ENCODE measurements at places on chromosomes 1 and 21.

GRCh38 chr1:55448261-55448660, 233.1 kb upstream of the USP24 start:
- no peak for DNase-seq

GRCh38 chr1:59290193-59290949, 6.5 kb upstream of the FGGY start:
- no peak for DNase-seq

DNA sequence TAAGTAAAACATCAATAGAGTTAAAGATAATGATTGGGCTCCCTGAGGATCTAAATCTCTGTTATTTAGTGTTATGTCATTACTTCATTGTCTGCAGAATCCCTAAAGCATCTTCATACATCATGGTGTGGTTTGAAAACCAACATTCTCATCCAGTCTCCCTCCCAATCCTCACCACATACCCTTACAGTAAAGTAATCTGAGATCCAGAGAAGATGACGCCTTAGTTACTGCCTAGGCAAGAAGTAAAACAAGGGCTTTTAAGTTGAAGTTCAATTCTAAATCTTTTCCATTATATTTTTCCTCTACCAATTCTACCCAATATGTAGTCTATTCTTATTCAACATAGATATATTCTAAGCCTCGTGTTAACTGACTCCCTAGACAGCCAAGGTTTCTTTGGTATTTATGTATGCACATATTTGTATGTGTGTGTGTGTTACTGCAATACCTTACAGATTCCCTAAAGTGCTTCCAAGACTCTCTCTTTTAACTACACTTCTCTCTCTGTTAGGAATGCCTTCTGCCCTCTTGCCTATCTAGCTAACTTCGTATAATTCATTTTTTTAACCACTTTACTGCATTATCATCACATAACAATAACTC, 17.3 kb downstream of the DPH5 start:
- no peak for DNase-seq

DNA sequence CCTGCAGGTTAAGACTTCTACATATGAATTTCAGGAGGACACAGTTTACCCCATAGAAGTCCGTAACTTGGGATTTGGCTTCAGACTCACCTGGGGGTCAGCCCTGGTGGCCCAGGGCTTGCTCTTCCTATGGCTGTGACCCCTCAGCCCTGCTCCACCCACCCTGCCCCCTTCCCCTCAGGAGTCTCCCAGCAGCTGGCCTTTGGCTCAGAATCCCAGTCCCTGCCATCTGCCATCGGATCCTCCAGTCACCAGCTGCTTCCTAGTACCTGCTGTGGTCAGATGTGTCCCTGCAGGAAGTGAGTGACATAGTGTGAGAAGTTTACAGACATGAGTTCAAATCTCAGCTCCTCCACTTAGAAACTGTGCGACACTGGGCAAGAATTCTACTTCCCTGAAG, 332.6 kb downstream of the NPHP4 start:
- DNase-seq, result no peak

DNA sequence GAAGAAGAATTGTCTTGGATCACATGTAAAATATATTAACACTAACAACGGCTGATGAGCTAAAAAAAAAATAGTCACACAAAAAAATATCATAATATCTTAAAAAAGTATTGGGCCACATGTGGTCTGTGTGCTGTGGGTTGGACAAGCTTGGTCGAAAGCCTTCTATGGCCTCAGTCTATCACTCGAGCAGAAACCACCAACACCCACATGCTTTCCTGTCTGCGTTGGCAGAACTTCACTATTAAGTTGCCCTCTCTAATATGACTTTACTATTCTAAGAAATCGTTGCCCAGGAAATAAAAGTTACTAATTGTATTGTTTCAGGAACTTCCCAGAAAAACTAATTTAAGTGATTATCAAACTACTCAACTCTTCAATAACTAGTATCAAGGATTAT, 28.2 kb upstream of the ETS2 start:
- peak; percentile 34 for DNase-seq

DNA sequence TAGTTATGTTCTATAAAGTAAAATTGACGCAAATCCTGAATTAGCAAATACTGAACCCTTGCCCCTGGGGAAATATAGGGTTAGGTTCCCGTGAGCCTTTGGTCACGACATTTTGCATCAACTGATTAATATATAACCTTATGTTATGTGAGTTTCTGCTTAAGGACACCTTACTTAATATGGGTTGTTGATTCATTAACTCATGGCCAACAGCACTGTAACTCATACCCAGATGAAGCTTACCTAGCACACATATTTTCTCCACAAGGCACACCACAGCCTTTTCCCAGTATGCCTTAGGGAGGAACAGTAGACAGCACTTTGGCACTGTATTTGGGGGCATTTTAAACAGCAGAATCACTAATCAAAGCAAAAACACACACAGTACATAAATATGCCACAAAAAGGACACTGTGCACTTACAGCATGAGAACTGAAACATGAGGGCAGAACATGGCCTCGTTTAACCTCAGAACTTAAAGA, 15.1 kb downstream of the INAVA start:
- DNase-seq, result no peak

DNA sequence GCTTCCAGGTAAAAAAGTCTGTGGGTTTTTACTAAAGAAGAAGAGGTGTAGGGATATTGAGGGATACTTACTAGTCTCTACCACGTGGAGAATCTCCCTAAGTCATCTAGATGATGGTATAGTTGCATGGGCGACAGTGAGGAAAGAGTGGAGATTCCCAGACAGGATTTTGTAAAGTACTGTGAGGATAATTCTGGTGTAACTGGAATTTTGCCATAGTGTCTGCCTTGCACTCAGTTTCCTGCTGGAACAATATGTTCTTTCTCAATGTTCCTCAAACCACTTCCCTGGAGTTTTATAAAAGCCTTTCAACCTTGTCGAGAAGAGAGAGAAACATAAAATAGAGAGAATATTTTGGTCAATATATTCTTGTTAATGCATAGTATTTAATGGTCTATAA, 95.1 kb upstream of the WLS start:
- no peak for DNase-seq

GRCh38 chr1:29664711-29665110, 428.4 kb downstream of the PTPRU start:
- DNase-seq, result no peak

DNA sequence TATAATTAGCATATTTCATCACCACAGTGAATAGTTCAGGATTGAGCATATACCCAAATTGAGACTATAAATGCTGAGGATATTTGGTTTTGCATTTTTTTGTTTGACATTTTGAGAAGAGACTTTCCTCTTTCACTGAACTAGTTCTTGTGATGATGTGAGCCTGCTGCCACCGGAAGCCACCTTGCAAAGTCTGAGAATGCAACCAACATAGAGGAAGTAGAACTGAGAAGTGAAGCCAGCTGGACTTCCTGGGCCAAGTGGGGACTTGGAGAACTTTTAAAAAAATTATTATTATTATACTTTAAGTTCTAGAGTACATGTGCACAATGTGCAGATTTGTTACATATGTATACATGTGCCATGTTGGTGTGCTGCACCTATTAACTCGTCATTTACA, 102.3 kb downstream of the RPE65 start:
- no peak for DNase-seq

DNA sequence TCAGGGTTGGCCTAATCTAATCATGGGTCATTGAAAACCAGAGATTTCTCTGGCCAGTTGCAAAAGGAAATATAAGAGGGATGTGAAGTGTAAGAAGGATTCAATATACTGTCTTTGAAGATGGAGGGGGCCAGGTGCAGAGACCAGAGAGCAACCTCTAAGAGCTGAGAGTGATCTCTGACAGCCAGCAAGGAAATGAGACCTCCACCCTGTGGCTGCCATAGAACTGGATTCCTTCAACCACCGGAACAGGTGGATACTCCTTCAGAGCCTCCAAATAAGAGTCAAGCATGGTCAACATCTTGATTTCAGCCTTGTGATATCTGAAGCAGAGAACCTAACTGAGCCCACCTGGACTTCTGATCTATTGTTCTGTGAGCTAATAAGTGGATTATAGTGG, 128.4 kb downstream of the CYYR1 start:
- no peak for DNase-seq

GRCh38 chr1:56639211-56639610, 5.9 kb upstream of the PRKAA2 start:
- DNase-seq, result no peak

- no peak for DNase-seq
Observed at GRCh38 chr1:91895832-91896556, 10.0 kb upstream of the TGFBR3 start.

- peak; percentile 60 for DNase-seq
Observed at GRCh38 chr1:109498161-109498801, 4.4 kb downstream of the CYB561D1 start.

DNA sequence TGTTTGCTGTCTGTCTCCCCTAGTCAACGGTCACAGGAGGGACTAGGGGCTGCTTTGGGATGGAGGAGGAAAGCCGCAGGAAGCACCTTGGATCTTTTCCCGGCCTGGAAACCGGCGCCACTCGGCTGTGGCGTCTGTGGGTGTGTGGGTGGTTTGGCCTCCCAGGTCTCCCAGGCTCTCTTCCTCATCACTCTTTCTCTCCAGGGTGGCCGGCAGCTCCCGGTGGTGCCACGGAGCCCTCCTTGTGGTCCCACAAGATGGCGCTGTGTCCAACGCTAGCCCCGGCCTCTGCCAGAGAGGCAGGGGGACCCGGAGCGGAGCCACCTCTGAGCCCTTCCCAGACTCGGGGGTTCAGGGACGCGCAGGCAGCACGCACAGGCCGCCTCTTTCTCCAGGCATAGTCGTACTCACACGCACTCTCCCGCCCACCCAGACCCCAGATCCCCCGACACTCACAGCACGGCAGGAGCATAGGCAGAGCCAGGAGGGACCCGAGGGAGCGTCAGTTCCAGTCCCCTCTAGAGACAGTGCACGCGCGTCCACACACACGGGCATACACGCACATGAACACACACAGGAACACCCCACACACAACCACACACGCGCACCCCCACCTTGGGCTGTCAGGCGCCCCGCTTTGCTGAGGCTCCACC, 31.2 kb downstream of the CDCP2 start:
- peak; percentile 84 for DNase-seq

DNA sequence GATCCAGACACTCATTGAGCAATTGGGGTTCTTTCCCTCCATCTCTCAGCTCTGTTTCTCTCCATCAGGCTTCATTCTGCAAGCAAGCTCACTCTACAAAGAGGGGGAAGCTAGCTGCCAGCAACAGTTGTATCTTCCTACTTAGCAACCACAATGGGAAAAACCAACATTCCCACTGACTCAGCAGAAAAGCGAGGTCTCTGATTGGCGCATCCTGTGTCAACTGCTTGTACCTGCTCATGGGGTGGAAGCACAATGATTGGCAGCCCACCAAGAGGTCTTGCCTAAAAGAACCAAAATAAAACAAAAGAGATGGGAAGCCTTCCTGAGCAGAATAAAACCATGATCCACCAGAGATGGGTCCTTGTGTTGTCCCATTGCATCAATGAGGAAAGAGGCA, 4.0 kb upstream of the CDA start:
- DNase-seq, result no peak

GRCh38 chr1:183125279-183125999, 60.6 kb upstream of the LAMC2 start:
- no peak for DNase-seq

DNA sequence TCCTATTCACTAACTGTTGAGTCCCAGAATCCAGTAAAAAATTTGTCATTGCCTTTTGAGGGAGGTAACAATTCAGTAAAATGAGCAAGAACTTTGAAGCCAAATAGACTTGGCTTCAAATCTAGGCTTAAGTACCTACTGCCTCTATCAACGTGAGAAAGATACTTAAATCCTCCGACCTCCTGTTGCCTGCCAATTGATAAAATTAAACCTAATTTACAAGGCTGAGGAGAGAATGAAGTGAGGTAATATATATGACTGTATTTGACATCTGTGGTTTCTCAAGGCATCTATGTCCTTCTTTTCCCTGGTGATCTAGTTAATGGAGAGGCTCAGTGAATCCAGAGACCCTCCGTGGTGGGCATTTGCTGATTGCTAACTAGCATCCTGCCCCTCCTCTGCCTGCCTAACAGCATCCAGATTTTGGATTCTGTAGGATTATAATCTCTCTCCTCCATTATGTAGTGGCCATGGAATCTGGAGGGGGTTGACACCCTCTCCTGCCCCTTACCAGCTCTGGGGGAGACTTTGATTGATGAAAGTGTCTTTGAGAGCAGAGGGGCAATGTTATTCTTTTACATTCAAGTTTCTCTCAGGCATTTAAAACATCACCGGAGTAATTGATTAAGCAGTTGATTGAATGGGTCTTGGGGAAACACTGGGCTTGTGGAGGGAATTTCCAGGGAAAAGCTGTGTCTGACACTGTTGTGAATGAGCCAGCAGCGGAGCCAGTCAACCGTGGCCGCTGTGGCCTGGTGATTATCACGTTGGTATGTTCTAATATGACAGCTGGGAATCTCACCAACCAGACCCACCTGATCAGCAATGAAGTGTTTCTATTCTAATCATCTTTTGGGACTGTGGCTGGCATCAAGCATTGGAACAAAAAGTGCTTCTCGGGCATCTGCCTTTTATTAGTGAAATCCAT, 140.7 kb upstream of the FAM78B start:
- DNase-seq, result no peak

- no peak for DNase-seq
Observed at GRCh38 chr1:204567071-204567470, 50.9 kb downstream of the MDM4 start.

- DNase-seq, result no peak
Observed at GRCh38 chr1:203465948-203466347, 9.7 kb upstream of the PRELP start.

- no peak for DNase-seq
Observed at GRCh38 chr21:35529171-35529863, 480.2 kb upstream of the RUNX1 start.

- peak; percentile 37 for DNase-seq
Observed at GRCh38 chr1:214566158-214567104, 15.0 kb upstream of the PTPN14 start.

DNA sequence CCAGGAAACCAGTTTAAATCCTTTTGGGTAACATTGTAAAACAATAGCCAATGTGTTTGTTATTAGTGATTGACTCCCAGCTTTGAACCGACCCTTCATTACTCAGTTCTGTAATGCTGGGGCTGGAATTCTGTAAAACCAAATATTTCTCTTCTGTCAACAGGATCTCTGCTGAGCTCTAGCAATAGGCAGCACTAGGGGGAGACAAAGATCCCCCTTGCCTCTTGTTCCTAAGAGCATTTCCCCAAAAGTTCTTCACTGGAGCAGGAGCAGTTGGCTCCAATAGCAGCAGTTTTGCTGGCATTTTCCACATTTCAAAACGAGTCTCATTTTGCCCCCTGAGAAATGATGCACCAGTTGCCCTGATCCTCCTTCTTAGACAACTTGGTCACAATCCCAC, 1671.1 kb downstream of the MRPL39 start:
- no peak for DNase-seq

DNA sequence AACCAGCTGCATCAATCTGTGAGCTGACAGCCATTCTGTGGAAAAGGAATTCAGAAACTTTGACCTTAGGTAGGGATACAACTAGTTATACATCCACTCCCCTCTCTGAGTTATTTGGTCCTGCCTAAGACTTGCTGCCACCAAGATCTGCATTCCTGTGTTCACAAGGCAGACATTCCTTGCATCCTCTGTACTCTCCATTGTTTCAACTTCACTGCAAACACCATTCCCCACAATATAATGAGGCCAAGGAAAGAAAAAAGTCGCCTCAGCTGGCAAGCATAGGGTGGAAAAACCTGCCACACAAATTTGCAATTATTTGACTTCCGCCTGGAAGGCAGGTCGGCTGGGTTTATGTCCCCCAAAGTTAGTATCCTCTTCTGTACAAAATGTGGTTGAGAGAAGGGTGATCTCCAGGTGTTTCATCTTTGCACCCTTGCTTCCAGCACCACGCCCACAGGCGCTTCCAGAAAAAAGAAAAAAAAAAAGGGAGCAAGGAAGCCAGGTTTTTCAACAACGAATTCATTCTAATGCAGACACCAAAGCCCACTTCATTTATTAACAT, 676 bp upstream of the CTTNBP2NL start:
- no peak for DNase-seq

Measured in stimulated activated CD8-positive, alpha-beta memory T cell treated with anti-CD3 and anti-CD28 coated beads, Interleukin-4, amount 100 ng/mL, for 48 hours (primary cell).